ENCODE measurements at places on chromosomes 11 and 22. TPM values are rescaled to one million over a fixed set of nuclear protein-coding genes. Genes with fewer than 3 reads are reported as not detected.

The MPPED2 gene
- 1.3 TPM for total RNA-seq

The ST3GAL4 gene
- 39.2 TPM for total RNA-seq

The ARHGEF17 gene
- total RNA-seq, result 74.5 TPM

The PIWIL4 gene
- total RNA-seq, result 2.9 TPM

The MOV10L1 gene
- total RNA-seq, result 1.2 TPM

The ADAMTS8 gene
- total RNA-seq, result 39.1 TPM

The MPPED1 gene
- not detected for total RNA-seq

Measured in upper lobe of right lung (tissue), 1 donor.